ENCODE measurements at places on chromosomes 12 and 14.

DNA sequence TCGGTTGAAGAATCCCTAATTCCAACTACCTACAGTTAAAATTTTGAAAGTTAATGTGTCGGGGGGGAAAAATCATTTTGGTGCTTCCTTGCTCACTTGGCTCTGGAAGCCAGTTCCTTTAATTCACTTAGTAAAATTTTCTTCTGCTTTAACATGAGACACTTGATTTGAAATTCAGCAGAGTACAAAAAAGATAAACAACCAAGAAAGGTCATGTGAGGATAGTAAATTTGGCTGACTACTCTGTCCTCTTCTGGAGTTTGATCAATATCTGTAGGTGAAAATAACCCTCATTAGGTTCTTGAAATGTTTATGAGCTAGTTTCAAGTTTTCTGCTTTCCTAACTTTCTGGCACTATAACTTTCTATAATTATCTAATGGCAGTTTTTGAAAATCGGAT is 43.4 kb downstream of the KCNJ8 start:
- no peak for DNase-seq

GRCh38 chr12:106766393-106766826 is 8.1 kb upstream of the RIC8B start:
- DNase-seq = no peak

DNA sequence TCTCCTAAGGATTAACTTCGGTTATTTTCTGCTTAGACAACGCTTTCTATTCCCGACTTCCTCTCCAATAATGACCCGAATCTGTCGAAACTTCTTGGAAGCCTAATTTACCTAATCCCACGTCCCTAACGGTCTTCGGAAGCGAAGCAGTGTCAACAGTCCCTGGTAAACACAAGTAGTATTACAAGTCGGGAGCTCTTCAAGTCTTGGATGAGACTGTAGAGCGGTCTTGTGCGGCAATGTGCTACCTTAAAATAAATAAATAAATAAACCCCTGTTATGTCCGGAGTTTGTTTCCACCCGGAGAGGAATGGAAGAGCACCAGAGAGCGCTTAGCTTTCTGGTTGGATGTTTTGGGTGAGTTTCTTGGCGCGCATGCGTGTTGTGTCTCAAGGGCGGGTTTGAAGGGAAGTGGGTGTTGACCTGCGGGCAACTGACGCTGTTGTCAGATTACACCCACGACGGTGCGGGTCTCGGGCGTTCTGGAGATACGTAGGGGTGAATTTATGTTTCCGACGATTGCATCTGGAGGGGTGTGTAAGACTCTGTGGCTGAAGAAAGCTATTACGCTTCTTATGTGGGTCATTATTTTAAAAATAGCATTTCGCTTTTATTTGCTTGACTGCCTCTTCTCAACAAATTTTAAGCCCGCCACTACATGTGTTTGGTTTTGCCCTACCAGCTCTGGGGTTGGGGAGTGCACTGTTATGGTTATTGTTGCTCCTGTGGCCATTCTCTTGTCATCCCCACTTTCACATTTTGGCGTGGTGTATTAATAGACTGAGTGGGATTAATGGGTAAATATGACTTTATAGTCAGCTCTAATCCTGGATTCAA is at the start of the genes KIAA0586 and TIMM9:
KIAA0586 (plus strand) TSS at position 439 of the 837 bp plus-strand sequence. CDS start 546 bp downstream, outside the sequence.
TIMM9 (minus strand) TSS at position 251 of the 837 bp plus-strand sequence. CDS start 15,586 bp downstream, outside the sequence.
- peak; percentile 97 for DNase-seq

DNA sequence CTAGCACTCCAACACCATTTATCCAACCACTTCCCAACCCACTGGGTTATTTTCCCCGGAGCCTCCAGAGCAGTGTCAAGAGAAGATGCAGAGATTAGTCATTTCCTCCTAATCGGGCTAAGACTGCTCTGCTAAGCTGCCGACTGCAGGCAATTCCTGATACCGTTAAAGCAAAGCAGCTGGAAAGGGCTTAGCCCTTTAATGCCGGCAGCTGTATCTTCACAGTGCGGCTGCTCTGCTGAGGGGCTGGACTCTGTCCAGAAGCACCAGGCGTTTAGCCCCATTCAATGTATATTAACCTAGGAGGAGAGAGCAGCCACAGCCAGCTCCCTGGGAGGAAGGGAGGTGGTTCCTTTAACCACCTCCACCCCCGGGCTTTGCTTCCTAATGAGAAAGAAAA is 11.1 kb downstream of the AQP6 start:
- no peak for DNase-seq

DNA sequence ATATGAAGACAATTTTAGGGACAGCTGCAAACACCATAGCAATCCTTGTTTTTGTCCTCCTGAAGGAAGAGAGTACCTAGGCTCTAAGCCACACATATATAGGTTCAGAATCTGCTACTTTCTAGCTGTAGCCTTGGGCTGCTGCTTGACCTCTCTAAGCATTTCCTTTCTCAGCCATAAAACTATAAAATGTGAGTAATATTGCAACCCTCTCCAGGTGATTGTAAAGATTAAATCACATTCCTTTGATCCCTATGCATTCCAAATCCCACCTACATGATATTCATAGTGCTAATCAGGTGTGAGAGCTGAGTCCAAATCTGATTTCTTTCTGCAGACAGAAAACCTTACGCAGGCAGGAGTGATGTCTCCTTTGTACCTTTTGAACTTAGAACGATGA is 913.5 kb downstream of the VRK1 start:
- DNase-seq = no peak

DNA sequence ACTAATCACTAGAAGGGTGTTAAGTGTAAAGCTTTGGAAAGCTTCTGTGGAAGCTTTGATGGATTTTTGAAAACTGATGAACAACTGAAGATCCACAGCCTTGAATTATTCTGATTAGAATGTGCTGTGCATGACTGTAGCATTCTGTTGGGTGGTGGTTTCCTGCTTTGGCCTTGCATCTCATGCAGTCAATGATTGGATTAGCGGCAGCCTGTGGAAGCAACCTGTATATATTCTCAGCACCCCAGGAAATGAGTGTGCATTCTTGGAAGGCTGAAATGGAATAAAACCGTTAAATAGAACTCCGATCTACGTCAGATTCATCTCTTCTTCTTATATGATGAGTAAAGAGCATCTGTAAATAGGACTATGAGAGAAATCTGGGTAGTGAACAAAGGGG is 120.2 kb downstream of the SLC16A7 start:
- DNase-seq = no peak

DNA sequence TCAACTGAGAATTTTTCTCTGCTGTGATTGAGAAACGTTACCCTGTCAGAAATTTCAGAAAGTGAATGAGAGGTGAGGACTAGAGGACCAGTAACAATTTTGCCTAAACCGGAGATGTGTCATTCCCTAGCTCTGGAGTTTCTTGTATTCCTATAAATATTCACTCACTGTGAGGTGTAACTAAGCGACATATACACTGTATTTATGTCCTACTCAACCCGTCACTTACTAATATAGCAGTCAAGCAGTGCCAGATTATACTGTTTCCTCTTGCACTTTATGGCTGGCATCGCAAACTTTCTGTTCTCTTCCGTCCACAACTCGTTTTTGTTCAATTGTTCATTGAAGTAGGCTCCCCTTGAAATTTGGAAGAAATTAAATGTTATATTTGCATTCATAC is 192.9 kb downstream of the NOVA1 start:
- DNase-seq = no peak

DNA sequence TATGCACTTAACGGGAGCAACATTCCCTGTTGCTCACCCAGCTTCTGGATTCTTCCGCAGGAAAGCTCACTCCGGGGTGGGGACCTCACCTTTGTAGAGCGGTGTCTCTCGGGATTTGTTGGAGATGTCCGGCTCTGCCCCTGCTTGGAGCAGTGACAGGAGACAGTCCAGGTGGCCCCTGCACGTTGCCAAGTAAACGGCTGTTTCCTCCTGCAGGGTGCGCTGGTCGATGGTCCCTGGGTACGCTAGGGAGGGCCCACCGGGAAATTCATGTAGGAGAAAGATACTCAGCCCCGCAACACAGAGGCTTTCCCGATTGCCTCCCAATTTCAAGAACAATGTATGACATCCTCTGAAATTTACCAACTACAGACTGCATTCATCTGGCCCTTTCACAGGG is 23.1 kb downstream of the ASB2 start:
- no peak for DNase-seq

DNA sequence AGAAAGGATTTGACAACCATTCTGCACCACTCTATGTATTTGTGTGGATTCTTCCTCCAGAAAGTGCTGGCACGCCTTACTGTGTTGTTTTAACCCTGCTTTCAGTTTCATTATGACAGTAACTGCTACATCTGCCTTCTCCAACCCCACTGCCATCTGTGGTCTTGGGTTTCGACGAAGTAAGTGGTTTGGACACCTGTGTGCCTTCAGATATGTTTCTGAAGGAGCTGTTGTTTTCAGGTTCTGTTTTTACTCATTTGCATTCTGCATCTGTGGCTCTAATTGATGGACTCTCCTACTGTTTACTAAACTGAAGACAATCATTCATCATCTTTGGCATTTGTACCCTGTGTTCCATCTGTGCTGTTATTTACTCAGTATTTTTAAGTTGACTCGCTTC is 4.1 kb downstream of the TSHR start:
- DNase-seq = no peak

- DNase-seq = no peak
These were observed 147.9 kb downstream of the PPM1H start for GRCh38 chr12:62787023-62787422.

DNA sequence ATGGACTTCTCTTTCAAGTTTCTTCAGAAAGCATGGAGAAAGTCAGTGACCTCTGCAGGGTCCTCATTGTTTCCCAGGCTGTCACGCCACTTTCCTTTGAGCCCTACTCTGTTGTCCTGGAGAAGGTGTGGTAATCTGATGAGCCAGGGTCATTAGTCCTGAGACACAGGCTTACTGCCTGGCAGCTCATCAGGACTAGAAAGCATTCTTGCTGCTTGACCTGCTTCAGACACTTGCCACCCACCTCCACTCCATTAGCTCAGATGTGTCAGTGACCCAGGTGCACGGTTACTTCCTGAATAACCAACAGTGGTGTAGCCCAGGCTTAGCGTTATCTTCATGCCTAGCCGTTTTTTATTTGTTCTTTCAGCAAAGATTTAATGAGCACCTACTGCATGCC is 93.9 kb downstream of the FGD4 start:
- no peak for DNase-seq

- peak; percentile 83 for DNase-seq
These were observed 23.0 kb upstream of the GPR132 start for GRCh38 chr14:105087963-105088811.

GRCh38 chr12:20653871-20654270 is 41.3 kb upstream of the SLCO1C1 start:
- DNase-seq = no peak

DNA sequence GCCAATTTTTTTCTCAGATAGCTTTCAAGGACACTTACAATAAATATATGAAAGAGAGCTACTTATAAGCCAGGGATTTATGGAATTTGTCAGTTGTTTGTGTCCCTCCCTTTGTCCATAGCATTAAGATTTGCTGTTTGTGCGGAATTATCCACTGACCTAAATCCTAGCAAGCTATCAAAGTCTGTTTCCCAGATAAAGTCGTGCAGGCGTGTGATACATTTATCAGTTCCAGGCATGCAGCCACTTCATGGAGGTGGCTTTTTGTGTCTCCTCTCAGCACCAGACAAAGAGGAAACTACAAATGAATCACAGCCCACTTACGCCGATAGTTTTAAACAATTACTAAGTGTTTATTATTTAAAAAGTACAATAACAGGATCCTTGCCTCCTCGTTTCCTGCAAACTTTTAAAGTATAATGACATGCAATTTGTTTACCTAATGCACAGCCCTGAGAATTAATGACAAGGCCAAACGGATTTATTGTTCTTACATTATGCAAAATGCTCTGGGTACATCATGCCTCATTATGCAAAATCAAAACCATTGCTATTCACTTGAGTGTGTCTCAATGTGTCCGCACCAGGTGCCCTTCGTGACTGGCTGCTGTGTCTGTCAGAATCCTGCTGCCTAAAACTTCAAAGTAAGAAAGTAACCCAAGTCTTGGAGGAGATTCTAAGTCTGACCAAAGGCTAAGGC is 423.2 kb downstream of the GLT1D1 start:
- DNase-seq = no peak

GRCh38 chr14:41235466-41235865 is 371.2 kb upstream of the LRFN5 start:
- DNase-seq = no peak

- no peak for DNase-seq
These were observed 4.7 kb downstream of the PSMC6 start for GRCh38 chr14:52711666-52712065.

GRCh38 chr14:63642656-63643382 is 1.1 kb upstream of the WDR89 start:
- no peak for DNase-seq

- peak; percentile 75 for DNase-seq
These were observed 717 bp upstream of the ZNF839 start for GRCh38 chr14:102318781-102319276.

GRCh38 chr12:106160915-106161314 is 22.2 kb upstream of the NUAK1 start:
- DNase-seq = no peak

All from coronary artery (tissue), 2 donors.